ENCODE measurements at places on chromosomes 3 and 15.

DNA sequence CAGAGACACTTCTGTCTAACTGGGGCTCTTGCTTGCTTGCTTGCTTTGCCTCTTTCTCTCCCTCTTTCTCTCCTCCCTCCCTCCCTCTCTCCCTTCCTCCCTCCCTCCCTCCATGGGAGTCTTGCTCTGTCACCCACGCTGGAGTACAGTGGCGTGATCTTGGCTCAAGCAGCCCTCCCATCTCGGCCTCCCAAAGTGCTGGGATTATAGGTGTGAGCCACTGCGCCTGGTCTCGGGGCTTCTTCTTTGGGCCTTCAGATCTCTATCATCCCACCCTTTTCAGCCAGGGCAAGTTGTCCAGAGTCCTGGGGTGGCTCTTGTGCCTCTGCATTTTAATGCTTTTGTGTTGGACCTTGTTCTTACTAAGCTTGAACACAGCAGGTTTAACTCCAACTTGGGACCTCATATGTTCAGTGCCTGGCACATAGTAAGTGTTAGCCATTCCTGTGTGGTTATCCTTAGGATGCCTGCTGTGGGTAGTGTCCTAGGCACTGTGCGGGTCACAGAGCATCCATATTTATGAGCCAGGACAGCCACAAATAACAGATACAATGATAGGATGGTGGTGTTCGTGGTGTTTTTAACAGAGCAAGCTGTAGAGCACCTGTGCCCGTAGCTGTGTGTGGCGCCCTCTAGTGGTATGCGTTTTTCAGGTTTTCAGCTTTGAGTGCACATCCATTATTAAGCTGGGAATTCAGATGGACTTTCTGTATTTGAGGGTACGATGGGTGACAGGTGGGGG lies 75.1 kb downstream of the CCK start:
- peak; percentile 49 for DNase-seq

DNA sequence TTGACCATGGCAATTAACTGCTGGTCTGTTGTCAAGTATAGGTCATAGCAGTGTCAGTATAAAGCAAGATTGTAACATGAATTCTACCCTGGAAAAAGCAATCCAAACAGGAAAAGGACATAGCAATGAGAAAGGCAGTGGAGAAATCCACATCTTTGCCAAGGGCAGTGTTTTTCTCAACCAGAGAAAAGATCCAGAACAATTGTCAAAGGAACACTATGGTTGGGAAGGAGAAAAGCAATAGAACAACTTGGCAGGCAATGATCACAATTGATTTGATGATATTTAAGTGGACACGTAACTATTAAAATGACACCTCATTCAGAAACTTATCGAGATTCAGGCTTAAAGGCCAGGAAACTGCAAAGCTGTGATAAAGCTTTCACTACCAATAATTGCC lies 271.1 kb downstream of the DIPK2A start:
- DNase-seq = no peak

- DNase-seq = no peak
Measured at GRCh38 chr3:183653209-183654064, 18.0 kb downstream of the KLHL24 start.

DNA sequence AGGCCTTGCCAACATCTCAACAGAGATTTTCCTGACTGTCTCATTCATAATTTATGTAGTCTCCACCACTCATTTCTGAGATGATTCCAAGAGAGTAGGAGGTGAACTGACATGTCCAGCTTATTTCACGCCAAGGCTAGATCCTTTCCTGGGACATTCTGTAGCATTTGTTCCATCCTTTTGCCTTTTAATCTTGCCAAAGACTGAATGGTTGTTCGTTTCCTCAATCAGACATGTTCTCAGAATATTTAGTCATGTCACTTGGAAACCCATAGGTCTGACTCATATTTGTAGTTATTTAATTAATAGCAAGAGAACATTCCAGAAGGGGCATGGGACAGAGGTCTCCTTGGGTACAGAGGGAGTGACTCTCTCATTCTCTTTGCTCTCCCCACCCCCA lies 80.9 kb downstream of the DHX36 start:
- peak; percentile 22 for DNase-seq
